GM19239 (cell line): ENCODE measurements at places on chromosomes 7 and 10.

DNA sequence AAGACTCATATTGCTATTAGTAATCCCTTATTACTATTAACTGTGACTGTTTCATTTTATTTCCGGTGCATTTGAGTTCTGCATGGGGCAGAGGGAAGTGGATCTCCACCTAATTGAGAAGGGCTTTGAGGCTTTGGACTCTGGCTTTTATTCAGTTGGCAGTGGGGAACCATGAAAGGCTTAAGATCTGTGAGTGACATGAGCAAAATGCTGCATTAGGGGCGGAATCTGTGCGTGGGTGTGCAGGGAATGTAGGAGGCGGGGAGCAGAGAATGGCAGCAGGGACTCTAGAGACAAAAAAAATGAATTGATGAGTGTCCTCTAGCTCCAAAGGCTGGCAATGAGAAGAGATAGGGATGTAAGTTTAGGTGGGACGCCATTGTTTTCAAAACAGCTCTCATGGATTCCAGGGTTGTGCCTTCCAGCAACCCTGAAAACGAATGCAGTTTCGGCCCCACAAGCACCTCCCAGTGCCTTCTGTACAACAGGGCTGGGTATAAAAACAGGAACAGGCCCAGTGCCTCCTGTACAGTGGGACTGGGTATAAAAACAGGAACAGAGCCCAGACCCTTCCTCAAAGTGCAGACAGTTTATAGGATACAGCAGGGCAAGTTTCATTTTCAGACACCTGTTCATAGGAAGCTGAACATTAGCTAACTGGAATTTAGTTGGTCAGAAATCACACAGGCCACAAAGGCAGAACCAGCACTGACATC is 663.3 kb upstream of the FOXK1 start:
- DNase-seq = no peak

- DNase-seq = no peak
Measured at GRCh38 chr7:99127636-99128035, 16.3 kb downstream of the SMURF1 start.

DNA sequence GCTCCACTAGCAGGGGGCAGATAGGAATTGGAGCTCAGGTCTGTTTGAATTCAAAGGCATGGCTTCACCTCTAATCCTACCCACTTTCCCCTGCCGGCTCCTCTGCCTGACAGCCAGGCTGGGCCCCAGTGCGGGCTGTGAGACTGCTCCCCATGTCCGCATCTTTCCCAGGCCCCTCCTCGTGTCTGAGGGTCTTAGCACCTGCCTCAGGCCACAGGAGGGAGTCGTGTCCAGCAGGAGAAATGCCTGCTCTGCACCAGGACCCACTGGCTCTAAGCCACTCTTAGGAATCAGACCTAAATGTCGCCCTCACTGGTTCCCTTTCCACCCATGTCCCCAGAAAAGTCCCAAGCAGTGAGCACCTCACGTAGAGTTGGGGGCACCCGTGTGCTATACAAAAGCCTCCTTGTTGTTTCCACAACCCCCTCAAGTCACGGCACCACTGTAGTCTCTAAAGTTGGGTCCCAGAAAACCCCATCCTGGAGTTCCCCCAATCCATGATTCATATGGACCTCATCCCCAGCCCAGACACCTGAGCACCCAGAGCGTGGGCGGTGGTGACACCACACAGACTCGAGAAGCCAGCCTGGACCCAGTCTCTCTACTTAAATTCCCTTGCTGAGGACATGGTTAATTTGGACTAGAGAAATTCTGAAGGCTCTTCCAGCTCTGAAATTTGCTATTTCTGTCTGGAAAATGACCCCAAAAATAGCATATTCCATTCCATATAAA is 466.4 kb upstream of the ZMIZ1 start:
- DNase-seq = no peak

GRCh38 chr10:117622471-117623184 is 80.1 kb downstream of the EMX2 start:
- no peak for DNase-seq

- DNase-seq = no peak
Measured at GRCh38 chr7:43725251-43725650, 4.1 kb downstream of the COA1 start.

DNA sequence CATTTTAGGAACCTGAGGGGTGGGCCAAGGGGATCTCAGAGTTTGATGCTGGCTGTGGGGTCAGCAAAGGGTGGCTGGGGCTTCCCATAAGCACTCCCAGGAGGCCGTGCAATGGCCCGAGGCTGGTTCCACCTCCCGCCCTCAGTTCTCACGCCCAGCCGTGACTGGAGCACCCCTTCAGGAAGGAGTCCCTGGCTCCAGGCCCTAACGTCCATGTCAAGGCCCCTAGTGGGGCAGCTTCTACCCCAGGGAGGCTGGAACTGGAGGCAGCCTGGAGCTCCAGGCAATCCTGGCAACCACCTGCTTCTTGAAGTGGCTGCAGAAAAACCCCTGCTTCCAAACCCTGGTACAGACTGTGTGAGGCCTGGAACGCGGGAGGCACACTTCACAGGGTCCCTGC is 165.5 kb downstream of the DIP2C start:
- DNase-seq = no peak

GRCh38 chr7:128941946-128942526 is 4.3 kb downstream of the IRF5 start:
- DNase-seq = no peak

DNA sequence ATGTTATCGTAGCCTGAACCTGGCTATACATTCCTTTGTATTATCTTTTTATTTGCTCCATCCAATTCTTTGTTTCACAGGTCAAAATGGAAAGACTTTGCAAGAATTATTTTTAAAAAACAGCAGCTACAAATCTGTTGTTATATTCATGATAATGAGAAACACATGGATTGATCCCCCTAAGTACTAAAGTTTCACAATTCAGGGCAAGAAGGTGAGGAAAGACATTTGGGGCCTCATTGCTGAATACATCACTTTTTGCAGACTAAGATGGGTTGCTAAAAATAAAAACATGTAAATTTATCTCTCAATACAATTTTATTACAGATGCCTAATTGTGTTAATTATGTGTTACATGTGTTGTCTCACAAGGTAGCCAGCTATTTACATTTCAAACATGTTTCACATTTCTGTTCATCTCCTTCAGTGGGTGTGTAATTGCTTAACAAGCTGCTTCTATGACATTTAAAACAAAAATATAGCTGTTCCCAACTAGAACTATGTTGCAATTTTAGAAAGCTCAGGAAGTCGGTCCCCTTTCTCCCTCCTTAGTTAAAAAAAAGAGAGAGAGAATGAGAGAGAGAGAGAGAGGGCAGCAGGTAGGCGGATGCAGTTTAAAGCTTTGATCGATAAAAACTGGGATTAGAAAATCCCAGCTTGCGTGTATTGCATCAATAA is 606.3 kb upstream of the FZD8 start:
- no peak for DNase-seq

DNA sequence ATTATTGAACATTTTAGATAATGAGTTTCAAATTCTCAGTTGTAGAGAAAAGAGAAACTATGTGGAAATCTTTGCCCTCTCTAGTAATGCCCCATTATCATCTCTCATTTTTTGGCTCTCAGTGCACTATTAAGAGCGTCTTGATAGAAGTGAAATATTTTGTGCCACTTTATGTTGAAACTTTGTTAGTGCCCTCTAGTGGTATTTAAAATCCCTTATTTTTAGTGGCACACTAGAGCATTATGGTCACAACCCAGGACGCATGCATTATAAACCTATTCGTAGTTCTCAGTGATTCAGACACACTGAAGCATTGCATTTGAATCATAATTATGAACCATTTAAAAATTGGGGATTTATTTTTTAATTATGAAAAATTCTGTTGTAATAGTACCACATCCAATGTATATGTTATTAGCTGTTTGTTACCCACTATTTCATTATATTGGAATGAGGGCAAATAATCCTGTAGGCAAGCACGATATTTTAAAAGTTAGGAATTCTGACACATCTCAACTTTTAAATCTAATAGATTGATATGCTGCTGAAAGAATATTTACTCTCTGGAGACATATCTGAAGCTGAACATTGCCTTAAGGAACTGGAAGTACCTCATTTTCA is 21.9 kb downstream of the PDCD4 start:
- no peak for DNase-seq

DNA sequence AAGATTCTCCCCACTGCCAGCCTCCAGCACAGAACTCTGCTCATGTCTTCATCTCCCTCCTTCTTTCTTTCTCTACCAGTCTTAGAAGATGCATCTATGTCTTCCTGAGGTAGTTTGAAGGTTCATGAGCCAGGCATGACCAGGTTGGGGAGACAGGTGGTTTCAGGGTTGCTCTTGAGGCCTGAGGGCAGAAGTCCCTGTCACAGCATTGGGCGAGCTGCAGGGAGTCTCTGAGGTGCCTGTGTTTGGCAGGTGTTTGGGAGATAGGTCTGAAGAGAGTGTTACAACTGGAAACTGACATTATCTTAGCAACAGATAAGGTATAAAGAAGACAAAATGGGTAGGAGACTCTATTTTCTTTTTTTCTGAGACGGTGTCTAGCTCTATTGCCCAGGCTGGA is 18.7 kb downstream of the PRSS2 start:
- DNase-seq = no peak

DNA sequence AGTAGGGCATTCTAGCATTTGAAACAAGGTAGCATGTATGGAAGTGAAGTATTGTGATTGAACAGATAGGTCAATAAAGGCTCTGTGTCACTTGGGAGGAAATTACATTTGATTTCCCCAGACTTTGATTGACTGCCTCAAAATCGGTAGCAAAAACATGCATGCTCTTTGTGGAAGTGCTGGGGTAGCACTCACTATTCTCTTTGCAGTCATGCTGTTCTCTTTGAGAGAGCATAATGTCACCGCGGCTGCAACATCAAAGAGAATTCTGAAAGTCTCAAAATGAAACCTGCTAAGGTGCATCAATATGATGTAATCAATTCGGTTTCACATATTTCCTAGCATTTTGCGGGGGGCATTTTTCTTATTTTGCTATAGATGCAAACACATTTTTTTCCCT is 64.2 kb downstream of the ARMC3 start:
- DNase-seq = no peak

- DNase-seq = no peak
Measured at GRCh38 chr7:66602159-66602558, 26.5 kb upstream of the KCTD7 start.

DNA sequence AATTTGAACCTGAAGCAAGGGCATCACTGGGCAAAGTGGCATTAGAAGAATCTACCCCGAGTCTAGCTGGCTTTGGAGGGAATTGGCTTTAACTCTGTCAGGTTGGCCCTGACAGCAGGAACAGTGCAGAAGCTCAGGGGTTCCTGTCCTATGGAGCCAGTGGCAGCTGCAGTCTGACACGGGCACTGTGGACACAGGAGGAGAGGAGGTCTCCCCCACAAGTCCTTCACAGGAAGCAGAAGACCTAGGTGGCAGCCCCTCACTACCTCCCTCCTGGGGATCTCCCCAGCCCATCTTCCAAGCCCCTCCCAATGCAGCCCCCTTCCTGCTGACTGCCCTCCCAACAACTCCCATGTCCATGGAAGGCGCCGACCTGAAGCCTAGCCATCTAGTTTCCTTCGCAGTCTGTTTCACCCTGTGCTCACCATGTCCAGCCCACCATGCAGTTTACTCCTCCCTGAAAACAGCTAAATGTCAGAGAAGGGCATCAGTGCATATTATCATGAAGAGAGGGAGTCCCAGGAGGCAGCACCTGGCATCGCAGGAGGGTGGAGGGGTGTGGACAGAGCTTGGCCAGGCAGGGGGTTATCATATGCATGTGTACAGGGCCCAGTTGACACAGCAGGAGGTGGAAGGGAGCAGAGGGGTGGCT is 17.9 kb upstream of the GDF10 start:
- DNase-seq = no peak

DNA sequence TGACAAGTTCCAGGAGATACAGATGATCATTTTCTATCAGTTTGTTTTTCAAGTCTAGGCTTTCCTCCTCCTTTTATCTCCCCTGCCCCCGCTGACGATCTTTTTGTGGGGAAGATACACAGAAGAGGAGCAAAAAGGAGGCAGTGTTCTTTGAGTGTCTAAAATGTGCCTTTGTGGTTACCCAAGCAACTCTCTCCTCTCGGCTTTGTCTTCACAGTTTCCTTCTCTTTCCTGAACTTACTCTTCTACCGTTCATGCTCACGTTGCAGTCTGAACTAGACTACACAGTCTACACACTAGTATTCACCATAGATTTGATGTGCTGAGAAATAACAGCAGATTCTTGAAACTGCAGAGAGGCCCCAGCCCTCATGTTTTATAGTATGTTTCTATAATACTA is 23.6 kb downstream of the CEP41 start:
- DNase-seq = no peak

GRCh38 chr7:29350351-29350750 is 155.8 kb downstream of the CHN2 start:
- no peak for DNase-seq

DNA sequence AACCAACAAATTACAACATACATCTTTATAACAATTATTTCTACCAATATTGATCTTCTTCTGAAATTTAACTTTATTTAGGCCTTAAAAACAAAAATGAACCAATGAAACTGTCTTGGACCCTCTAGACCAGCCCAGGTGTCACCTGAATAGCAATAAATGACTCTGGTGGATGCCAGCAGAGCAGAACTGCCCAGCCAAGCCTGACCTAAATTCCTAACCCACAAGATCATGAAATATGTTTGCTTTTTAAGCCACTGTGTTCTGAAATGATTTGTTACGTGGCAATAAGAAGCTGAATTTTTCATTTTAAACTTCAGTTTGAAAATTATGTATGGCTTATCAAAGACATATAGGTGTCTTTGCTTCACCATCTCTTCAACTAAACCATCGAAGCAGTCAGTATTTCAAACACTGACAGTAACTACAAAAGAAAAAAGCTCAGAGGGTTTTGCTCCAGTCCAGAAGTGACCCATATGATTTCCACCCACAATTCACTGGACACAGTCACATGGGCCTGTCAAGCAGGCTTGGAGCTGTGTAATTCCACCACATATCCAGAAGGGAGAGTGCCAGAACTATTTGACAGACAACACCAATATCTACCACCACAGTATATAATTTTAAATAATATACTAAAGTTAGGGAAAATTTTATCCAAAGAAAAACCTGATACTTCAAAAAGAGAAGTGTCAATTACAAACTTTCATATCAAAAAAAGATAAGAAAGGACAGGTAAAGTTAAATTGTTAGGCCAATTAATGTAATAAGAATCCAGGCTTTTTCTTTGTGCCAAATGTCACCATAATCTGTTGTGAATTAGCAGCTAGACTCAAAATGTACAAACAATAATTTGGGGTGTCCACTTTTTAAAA is 94.5 kb downstream of the KMT2C start:
- no peak for DNase-seq

DNA sequence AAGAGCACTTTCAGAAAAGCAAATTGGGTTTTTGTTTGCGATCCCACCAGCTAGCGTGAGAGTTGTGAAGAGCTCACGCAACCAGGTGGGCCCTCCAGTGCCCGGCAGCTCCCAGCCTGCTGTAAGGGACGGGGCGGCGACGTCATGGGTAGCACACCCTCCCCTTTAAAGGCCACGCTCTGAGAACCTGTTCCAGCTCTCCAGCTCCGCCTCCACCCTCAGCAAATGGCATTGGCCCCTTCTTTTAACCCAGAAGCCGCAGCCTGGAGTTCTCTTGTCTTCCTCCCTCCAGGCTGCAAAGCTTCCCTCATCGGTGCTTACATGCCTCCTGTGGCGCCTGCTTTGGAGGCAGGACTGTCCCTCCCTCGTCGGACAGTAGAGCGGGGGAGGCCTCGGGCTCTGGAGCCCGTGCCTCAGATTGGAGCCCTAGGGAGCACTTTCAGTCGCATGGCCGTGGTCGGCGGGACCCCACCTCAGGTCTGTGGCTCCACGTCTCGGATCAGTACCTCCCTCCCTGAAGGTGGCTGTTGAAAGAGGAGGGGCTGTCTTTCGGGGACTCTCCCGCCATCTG is 32.9 kb downstream of the WIPI2 start:
- no peak for DNase-seq
